MG63 (cell line): ENCODE measurements at places on chromosomes 3 and 15. TPM values are rescaled to one million over a fixed set of nuclear protein-coding genes. Genes with fewer than 3 reads are reported as not detected.

Gene CYP8B1
- not detected in 2 replicates for total RNA-seq

Gene IL12A
- total RNA-seq, result 3.2 and 16.2 TPM in 2 replicates

Gene IRAK2
- 5.0 and 6.1 TPM in 2 replicates for total RNA-seq

Gene PLCB2
- total RNA-seq, result not detected in 2 replicates
